ENCODE measurements at places on chromosomes 2 and 18.

GRCh38 chr2:60302377-60303126 lies 250.9 kb downstream of the BCL11A start:
- no peak for DNase-seq

- peak; percentile 86 for DNase-seq
Measured at GRCh38 chr2:240435457-240435947, at the start of gene GPC1. Gene GPC1 (plus strand): TSS chr2:240435663. CDS start chr2:240435919, 256 bp downstream.

DNA sequence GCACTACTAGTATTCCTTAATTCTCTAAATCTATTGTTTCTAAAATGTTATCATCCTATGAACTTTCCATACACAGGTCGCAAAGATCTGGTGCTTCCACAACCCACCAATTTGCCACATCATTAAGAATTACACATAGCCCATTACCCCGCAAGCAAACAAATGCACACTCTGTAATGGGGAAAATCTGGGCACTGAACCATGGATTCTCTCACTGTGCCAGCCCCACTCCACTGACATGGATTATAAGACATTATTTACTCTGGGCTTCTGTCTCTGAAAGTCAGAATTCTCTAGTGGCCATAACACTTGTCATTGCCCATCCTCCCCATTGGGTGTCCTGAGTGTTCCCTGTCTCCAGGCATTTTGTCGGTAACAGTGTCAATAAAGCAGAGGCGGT lies 537.1 kb downstream of the EPHA4 start:
- DNase-seq = no peak

DNA sequence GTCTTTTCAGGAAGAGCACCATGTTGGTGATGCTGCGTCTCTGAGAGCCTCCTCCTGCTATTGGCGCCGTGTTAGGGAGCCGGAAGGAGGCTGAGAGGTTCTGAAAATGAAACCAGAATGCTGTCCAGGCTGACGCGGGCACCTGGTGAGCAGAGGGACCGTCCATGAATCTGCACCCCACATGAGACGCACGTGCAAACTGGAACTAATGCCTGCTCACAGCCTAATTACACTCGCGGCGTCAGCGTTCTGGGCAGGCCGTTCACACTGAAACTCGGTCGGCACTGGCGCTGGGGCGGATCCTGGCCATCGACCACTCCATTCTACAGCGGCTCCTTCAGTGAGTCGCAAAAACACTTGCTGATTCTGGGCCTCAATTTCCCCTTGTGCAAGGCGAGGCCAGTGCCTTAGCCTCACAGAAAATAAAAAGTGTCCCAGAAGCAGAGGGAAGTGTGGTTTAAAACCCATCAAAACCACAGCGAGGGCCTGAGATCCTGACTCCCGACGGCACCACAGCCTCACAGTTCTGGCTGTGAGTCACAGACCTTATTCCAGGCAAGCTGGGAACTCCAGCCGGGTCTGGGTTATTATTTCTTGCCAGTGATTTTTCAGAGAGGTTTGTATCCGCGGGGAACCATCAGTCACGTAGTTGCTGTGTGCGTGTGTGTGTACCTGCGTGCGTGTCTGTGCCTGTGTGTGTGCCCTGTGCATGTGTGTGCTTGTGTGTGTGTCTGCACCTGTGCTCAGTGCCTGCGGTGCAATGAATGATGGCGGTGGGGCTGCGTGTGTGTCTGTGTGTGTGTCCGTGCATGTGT lies 49.1 kb upstream of the CTDP1 start:
- peak; percentile 58 for DNase-seq

- peak; percentile 68 for DNase-seq
Measured at GRCh38 chr2:99854236-99854852, 288.0 kb downstream of the AFF3 start.

GRCh38 chr2:22694856-22695255 lies 690.1 kb upstream of the KLHL29 start:
- DNase-seq = no peak

GRCh38 chr2:234649951-234650350 lies 153.1 kb upstream of the ARL4C start:
- no peak for DNase-seq

DNA sequence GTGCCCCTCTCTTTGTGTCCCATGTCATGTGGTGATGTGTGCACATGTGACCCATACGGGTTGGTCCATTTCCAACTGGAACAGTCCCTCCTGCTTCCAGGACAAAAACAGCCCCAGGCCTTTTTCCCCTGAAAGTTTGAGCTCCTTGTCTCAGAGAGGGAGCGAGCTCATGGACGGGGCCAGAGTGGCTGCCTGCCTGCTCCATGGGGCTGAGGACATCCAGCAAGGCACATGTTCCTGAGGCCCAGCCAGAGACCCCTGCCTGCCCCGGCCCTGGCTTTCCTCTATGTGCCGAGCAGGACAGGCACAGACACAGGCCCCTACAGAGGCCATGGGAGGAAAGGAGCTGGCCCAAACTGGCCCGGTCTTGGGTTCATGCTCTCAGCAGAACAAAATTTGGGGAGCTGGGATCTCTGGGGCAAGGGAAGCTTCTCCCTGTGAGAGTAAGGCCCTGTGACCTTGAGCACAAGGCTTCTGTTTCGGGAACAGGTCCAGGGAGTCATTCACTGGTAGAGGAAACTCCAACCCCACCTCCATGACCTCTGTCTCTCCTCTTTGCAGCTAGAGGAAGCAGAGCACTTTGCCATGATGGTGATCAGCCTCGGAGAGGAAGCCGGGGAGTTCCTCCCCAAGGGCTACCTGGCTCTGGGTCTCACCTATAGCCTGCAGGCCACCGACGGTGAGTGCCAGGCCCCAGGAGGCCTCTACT lies 105.8 kb upstream of the MCFD2 start:
- DNase-seq = peak; percentile 31

DNA sequence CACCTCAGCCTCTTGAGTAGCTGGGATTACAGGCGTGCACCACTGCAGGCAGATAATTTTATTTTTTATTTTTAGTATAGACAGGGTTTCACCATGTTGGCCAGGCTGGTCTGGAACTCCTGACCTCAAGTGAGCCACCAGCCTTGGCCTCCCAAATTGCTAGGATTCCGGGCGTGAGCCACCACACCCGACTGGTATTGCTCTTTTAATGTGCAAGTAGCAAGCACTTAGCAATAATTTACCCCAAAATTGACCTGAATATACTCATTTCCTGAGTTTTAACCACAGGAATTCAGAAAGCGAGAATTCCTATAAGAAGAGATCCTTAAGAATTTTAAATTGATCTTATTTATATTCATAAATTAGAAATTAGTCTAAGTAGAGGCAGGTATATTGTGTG lies 169.1 kb downstream of the CDH2 start:
- peak; percentile 59 for DNase-seq

- no peak for DNase-seq
Measured at GRCh38 chr18:47873625-47874024, 56.8 kb downstream of the SMAD2 start.

All from EH (cell line).